ENCODE measurements at places on chromosomes 3 and 15.

DNA sequence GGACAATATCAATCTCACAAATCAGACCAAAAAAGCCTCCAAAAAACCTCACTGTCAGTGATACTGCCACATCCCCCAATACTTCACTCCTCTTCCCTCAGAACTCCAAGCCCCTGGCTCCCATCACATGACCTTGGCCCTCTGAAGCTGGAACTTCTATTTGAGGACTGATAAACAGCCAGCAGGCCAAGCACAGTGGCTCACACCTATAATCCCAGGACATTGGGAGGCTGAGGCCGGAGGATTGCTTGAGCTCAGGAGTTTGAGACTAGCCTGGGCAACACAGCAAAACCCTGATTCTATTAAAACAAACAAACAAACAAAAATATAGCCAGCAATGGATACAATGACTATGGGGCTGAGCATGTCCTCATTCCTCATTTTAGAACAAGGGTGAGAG is 55.2 kb downstream of the MAP4 start:
- DNase-seq = no peak

- DNase-seq = no peak
These were observed 971 bp downstream of the C3orf22 start for GRCh38 chr3:126557761-126558160.

- DNase-seq = no peak
These were observed 2.2 kb upstream of the MUSTN1 start for GRCh38 chr3:52836986-52837385.

DNA sequence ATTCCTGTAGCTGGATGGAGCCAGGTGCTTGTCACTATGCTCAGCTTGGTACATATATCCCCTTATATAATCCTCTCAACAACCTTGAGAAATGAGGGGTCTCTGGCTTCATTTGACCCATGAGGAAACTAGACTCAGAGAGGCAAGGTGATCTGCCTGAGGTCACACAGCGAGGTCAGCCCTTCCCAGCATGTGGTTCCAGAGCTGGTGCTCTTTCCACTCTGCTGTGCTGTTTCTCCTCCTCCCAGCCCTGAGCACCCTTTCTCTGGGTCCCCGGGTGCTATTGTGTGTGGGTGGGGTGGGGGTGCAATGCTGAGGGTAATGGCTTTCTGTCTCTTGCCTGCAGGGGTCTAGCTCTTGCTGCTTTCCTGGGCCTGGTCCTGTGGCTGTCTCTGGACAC is 19.3 kb downstream of the SLC28A1 start:
- DNase-seq = no peak

DNA sequence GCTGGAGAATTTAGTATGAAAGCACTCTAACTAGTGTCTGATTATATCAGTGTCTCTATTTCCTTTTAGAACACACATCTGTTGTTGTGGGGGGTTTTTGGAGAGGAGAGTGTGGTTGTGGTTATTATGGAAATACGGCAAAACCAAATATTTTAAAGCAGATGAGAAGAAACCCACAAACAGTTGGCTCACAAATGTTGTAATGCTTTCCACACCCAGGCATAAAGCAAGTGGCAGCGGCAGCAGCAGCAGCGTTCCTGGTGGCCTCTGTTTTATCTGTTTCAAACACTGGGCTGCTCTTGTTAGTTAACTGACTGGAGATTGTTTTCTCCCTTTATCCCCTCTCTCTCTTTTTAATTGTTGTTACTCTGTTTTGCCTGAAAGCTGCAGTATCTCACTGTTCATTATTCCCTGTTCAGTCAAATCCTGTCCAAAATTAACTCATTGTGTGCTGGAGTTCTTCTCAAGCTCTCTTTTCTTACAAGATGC is 1045.5 kb upstream of the NR2F2 start:
- DNase-seq = no peak

- DNase-seq = no peak
These were observed 12.1 kb downstream of the PLCL2 start for GRCh38 chr3:16896820-16897219.

DNA sequence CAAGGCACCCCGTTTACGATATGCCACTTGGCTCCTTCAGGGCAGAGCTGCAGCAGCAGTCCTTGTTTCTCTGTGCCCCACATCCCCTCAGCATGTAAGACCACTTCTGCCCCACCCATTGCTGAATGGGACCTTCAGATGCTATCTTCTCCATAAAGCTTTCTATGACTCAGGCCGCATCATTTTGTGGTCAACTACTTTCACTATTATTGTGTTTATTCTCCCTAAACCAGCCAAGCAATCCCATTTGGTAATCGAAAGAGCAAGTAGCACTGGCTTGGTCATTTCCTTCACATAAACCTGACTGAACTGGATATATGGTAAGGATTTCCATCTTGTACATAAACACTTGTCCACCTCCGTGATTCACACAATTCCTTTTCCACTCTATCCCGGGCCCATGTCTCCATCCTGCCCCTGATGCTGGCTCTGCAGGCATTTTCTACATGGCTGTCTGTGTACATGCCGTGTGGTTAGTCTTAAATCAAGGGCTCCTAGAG is 25.7 kb downstream of the LIPC start:
- DNase-seq = no peak

DNA sequence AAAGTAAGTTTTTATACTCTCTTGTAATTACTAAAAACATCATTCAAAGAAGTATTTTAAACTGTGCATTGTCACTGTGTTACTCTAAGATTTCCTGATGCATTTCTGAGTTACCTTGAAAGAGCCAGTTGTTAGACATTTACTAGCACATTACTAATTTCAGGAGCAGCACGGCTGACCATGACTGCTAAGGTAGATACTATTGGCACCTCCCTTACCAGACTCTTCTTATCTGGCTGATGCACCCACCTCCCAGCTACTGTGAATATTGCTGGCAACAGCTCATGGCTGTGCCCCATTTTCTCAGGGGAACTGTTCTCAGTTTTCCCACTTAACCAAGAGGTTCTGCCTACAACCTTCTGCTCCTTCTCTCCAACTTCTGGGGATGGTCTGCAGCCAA is 29.4 kb downstream of the COL6A5 start:
- DNase-seq = no peak

GRCh38 chr15:96037584-96037983 is 292.9 kb upstream of the NR2F2 start:
- DNase-seq = no peak

DNA sequence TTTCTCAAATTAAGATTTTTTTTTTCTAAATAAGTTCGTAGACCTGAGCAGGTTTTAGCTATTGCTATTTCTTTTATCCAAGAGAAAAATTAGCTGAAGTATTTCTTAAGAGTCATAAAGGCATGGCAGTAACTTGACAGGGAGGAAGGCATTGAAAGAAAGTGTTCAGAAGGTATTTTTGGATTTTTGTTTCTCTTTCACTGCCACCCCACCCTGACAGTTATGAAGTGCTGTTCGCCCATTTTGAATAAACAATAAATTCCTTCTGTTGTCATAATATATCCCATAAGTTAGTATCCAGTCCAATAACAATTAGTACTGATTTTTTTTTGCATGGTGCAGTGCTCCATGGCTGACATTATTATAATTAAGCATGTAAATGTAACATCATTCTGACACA is 363.0 kb downstream of the NR2F2 start:
- DNase-seq = no peak

- DNase-seq = no peak
These were observed 22.0 kb downstream of the SLC15A2 start for GRCh38 chr3:121916189-121916588.

DNA sequence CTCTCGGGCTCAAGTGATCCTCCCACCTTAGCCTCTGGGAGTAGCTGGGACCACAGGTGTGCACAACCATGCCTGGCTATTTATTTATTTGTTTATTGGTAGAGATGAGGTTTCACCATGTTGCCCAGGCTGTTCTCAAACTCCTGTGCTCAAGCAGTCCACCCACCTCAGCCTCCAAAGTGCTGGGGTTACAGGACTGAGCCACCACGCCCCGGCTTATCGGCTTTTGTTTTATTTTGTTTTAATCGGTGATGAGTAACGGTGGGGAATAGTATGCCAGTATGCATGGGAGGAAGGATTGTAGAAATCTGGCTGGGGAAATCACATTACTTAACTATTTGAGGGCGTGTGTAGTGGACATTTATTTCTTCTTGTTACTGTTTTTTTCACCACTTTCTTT is 451.0 kb upstream of the GOLIM4 start:
- DNase-seq = no peak

DNA sequence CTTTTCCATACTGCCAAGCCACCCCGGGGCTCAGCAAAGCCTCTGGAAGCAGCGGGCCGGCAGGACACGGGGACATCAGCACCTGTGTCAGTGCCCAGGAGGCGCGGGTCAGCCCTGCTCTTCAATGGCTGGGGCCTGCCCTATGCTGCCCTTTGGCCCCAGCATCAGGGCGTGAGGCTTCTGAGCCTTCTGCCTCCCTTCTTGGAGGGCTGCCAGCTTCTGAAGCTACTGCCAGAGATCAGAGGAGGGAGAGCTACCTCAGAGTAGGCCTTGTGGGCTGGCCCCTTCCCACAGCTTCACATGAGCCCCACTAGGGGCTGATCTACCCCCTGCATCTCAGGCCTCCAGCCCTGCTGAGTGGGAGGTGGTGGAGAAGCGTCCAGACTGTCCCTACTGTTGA is 13.0 kb upstream of the TMEM115 start:
- no peak for DNase-seq

DNA sequence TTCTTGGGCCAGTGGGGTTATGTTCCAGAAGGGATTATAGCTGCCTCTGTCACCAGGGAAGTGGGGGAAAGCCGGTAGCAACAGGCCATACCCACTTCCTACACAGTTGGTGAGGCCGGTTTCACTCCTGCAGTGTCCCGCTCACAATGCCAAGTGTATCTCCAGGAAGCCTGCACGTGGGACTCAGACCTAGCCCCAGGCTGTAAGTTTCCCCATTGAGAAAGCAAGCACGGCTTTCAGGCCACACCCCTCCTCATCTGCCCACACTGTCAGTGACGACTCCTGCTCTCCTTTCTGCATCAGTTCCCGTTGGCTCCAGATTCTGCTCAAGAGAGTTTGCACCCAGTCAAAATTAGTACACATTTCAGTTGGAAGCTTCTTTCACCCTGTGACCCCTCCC is 51.6 kb upstream of the CPOX start:
- DNase-seq = no peak

DNA sequence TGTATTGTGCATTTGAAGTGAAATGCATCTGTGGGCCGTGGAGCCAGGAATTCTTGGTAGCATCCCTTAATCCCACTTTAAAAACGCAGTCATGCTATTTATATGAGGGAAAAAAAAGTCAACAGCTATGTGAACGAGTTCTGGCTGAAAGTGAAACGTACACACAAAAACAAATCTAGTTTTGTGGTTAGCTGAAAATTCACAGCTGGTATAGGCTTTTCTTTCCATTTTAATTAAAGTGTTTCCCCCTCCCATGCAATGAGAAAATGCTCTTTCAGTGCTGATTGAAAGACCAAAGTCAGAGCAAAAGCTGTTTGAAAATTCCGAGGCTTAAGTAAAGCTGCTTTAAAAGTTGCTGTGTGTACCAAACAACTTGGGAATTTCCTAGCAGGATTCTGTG is 297.4 kb downstream of the PLCL2 start:
- no peak for DNase-seq

GRCh38 chr3:33236005-33236404 is 17.4 kb upstream of the SUSD5 start:
- DNase-seq = no peak

- DNase-seq = no peak
These were observed 242.6 kb downstream of the PTPRG start for GRCh38 chr3:61803983-61804382.

GRCh38 chr15:38320181-38320580 is 67.5 kb downstream of the SPRED1 start:
- no peak for DNase-seq

GRCh38 chr3:58052373-58053273 is 44.4 kb downstream of the FLNB start:
- DNase-seq = peak; percentile 92

- no peak for DNase-seq
These were observed 24.9 kb downstream of the STAC start for GRCh38 chr3:36405190-36405589.

- DNase-seq = no peak
These were observed 25.2 kb downstream of the CGNL1 start for GRCh38 chr15:57401546-57401945.

DNA sequence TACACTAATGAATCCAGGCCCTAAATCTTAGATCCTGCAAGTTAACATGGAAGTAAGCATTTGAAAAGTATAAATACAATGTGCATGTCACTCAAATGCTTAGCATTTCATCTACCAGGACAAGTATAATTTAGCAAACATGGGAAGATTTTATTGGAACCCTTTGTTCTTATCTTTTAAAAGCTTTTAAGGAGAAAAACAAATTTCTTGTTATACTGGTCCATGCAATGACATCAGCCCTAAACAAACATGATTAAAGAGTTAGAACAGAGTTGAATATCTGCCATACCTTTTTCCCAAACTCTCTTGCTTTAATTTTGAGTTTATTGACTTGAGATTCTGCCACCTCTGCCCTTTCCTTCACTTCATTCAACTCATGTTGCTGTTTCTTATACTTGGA is 87.0 kb downstream of the HHLA2 start:
- no peak for DNase-seq

- DNase-seq = no peak
These were observed 287.6 kb upstream of the TBL1XR1 start for GRCh38 chr3:177484926-177485325.

- no peak for DNase-seq
These were observed 174.2 kb downstream of the PDE8A start for GRCh38 chr15:85155857-85156256.
